ENCODE measurements at places on chromosomes 3 and 15. TPM values are rescaled to one million over a fixed set of nuclear protein-coding genes. Genes with fewer than 3 reads are reported as not detected.

DNA sequence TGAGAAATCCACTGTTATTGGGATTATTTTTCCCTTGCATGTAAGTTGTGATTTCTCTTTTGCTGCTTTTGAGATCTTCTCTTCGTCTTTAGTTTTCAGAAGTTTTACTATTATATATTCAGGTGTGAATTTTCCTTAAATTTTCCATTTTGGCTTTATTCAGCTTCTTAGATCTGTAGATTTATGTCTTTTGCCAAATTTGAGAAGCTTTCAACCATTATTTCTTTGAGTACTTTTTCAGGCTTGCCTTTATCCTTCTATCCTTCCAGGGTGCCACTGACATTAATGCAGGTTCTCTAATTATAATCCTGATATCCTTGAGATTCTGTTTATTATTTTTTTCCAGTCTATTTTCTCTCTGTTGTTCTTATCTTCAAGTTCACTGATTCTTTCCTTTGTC lies 38.1 kb upstream of the XIRP1 start:
- DNase-seq = no peak

GJD2 gene
- not detected for total RNA-seq

GOLGA6A gene
- total RNA-seq = under 0.01 TPM

PLA1A gene
- total RNA-seq = not detected

GRCh38 chr3:187902936-187903335 lies 157.7 kb upstream of the BCL6 start:
- DNase-seq = no peak

DNA sequence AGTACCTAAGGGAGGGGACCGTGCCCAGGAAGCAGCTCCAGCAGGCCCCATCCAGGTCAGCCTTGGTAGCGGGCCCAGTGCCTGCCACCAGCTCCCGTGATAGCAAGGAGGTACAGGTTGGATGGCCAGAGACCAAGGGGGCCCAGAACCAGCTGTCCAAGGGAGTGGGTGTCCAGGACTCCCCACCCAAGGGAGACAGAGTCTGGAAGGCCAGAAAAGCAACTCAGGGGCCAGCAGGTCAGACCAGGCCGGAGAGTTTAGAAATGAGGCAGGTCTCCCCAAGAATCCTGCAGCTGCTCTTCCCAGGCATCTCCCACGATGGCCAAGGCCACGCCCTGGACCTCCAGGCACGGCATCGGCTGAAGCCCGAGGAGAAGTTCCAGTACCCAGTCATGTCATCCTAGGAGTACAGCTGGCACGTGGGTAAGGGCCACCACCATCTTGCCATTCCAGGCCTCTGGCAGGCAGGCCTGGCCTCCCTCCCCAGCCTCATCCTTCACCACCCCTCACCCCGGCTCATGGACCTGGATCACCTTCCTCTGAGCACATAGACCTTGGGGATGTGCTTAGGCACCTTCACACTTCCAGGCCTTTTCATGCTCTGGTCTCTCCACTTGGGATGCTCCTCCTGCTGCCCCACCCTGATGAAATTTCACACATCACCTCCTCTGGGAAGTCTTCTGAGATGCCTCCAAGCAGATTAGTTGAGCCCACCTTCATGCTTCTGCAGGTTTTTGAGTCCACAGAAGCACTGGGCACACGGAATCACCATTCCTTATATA lies 30.5 kb downstream of the DNASE1L3 start:
- DNase-seq = no peak

DNA sequence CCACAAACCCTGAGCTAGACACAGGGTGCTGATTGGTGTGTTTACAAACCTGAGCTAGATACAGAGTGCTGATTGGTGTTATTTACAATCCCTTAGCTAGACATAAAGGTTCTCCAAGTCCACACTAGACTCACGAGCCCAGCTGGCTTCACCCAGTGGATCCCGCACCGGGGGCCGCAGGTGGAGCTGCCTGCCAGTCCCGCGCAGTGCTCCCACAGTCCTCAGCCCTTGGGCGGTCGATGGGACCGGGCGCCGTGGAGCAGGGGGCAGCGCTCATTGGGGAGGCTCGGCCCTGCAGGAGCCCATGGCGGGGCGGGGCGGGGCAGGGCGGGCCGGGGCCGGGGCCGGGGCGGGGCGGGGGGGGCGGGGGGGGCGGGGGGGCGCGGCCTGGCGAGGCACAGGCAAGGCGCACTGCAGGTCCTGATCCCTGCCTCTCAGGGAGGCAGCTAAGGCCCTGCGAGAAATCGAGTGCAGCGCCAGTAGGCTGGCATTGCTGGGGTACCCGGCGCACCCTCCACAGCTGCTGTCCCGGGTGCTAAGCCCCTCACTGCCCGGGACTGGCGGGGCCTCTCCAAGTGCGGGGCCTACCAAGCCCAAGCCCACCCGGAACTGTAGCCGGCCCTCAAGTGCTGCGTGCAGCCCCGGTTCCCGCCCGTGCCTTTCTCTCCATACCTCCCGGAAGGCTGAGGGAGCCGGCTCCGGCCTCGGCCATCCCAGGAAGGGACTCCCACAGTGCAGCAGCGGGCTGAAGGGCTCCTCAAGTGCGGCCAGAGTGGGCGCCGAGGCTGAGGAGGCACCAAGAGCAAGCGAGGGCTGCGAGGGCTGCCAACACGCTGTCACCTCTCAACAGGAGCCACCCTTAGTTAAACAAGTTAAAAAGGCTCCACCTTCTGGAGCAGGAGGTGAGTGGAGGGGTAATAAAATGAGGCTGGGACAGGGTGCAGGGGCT lies 9.8 kb upstream of the TMEM40 start:
- DNase-seq = no peak

GREM1 gene
- total RNA-seq = under 0.01 TPM

GRCh38 chr3:61702453-61702852 lies 141.1 kb downstream of the PTPRG start:
- no peak for DNase-seq

DNA sequence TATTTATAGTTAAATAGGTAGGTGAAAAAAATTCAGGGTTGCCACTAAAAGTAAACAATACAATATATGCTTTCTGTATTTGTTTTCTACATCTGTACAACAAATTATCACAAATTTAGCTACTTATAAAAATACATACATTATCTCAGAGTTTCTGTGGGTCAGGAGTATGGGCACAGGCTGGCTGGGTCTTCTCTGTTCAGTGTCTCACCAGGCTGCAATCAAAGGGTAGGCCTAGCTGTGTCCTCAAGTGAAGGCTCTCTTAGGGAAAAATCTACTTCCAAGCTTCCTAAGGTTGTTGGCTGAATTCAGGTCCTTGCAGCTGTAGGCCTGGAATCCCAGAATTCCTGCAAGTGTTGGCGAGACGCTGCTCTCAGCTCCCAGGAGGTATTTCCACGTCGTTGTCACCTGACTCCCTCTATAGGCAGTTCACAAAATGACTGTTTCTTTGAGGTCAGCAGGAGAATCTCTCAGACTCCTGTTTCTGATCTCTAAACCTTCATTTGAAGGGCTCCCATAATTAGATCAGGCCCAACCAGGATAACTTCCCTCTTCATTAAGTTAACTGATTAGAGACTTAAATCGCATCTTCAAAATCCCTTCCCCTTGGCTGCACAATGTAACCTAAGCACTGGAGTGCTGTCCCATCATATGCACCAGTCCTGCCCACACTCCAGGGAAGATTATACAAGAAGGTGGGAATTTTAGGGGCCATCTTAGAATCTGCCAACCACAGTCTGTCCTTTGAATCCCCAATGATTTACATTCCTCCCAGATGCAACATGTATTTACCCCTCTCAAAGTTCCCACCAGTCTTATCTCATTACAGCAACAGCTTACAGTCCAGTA lies 296.6 kb downstream of the SUCLG2 start:
- DNase-seq = no peak

DNA sequence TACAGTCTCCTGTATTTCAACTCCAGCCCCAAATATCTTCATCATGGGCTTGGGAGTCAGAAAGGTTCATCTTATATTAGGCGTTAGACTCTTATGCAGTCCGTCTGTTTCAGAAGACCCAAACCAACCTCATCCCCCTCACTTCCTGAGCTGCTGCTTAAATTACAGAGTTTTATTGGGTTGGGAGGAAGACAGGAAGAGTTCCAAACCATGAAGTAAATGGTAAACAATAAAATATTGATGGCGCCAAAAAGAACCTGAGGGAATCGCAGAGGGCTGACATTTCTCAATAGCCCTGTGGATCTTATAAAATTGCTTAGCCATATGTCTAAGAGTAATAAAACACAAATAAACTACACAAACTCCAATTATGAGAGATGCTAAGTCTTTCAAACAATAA lies 116.9 kb upstream of the C3orf80 start:
- DNase-seq = no peak

BRPF1 gene
- total RNA-seq = 62.2 TPM

FMN1 gene
- 0.27 TPM for total RNA-seq

DNA sequence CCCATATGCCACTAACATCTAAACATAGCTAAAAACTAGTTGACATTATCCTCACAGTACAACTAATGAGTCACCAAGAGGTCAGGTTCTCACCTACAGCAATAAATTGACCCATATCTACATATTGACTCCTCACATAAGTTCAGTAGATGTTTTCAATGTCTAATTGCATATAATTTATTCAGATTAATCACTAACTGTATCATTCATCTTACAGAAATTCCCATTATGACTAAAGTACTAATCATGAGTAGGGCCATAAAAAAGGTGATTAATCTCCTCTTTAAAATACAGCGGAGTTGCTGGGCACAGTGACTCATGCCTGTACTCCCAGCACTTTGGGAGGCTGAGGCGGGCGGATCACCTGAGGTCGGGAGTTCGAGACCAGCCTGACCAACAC lies 82.4 kb upstream of the ST3GAL6 start:
- DNase-seq = no peak

ASB14 gene
- total RNA-seq = not detected

BTLA gene
- total RNA-seq = 0.27 TPM

- DNase-seq = no peak
Observed at GRCh38 chr3:39804951-39805350, 4.5 kb upstream of the MYRIP start.

GRCh38 chr3:170128977-170129431 lies 52.5 kb downstream of the PHC3 start:
- DNase-seq = no peak

APOD gene
- not detected for total RNA-seq

DNA sequence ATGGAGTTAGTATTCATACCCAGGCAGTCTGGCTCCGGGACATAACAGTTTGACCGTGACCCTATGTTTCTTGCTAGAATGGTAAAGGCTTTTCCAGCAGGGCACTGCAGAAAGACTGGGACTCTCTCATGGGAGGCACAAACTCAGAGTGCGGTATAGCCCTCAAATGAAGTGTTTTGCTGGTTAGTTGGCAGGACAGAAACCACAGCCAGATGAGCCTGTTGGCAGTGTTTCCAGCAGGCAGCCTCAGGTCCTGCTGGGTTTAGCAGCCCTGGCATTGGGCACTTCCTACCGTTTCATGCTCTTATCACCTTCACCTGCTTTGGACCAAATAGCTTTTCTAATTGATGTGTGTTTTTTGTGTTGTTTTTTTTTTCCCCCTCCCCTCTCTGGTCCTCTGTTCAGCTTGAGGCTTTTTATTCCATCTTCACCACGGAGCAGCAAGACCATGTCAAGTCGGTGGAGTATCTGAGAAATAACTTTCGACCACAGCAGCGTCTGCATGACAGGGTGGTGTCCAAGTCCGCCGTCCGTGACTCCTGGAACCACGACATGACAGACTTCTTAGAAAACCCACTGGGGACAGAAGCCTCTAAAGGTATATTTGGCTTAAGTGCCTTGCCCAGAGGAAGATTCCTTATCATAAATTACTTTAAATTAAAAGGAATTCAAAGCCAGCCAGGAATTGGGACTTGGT lies 205.6 kb downstream of the FEZF2 start:
- no peak for DNase-seq

DNA sequence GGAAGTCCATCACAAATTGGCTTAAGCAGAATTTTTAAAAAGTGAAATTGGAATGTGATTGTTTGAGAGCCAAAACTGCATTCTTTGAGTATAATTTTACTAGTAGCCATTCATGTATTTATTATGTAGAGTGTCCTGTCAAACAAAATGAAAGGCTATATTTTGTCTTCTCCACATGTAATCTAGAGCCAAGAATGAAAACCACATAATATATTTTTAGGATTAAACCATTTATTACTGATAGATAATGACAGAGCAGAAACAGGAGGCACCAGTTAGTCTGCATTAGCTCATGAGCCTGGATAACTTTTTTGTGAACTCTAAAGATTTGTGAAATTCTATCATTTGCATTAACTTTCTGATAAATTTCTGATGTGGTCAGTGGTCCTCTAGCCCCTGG lies 130.2 kb downstream of the FILIP1L start:
- no peak for DNase-seq

TRIM59 gene
- total RNA-seq = 8.1 TPM

PTX3 gene
- total RNA-seq = 2.2 TPM

- DNase-seq = no peak
Observed at GRCh38 chr3:35777563-35778554, 138.5 kb downstream of the ARPP21 start.

FBXW12 gene
- under 0.01 TPM for total RNA-seq

GRCh38 chr15:37788330-37788729 lies 146.1 kb upstream of the TMCO5A start:
- no peak for DNase-seq

DNA sequence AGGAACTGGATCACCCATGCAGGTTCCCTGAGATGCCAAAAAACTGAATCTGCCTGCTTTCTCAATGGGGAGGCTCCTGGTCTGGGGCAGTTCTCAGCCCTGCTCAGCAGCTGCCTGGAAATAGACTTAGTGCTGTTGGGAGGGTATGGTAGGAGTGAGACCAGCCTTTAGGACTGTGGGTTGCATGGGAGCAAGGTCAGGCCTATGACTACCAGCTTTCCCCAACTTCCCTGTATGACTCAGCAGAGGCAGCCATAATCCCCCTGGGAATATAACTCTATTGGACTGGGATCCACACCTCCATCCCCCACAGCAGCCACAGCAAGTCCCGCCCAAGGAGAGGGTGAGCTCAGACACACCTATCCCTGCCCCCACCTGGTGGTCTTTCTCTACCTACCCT lies 87.0 kb downstream of the CFAP44 start:
- no peak for DNase-seq

- DNase-seq = peak; percentile 52
Observed at GRCh38 chr15:92810418-92811138, 89.5 kb upstream of the CHD2 start.

TTLL3 gene
- total RNA-seq = 35.3 TPM

TRIM42 gene
- not detected for total RNA-seq

FOXB1 gene
- total RNA-seq = not detected

Measured in hematopoietic multipotent progenitor cell (in vitro differentiated cells).